Left cardiac atrium (tissue), 4 donors: ENCODE measurements at places on chromosomes 4 and X. TPM values are rescaled to one million over a fixed set of nuclear protein-coding genes. Genes with fewer than 3 reads are reported as not detected.
A peak's percentile ranks its signal among the peaks of the same experiment; 100 is the strongest.

The TIGD4 gene
- 0.10 TPM for total RNA-seq

The MAOB gene
- total RNA-seq = 98.1 TPM

The TXK gene
- 0.62 TPM for total RNA-seq

The SLBP gene
- 18.2 TPM for total RNA-seq

The TAF7L gene
- not detected for total RNA-seq

The PDGFC gene
- total RNA-seq = 18.5 TPM

The DKK2 gene
- total RNA-seq = 0.88 TPM

The TASL gene
- total RNA-seq = 0.55 TPM

The BGN gene
- total RNA-seq = 96.0 TPM

The ZCCHC12 gene
- not detected for total RNA-seq

The GABRE gene
- total RNA-seq = 14.7 TPM

The RIPPLY1 gene
- total RNA-seq = not detected

The PLAC1 gene
- total RNA-seq = not detected

The PWWP3B gene
- total RNA-seq = 4.4 TPM

DNA sequence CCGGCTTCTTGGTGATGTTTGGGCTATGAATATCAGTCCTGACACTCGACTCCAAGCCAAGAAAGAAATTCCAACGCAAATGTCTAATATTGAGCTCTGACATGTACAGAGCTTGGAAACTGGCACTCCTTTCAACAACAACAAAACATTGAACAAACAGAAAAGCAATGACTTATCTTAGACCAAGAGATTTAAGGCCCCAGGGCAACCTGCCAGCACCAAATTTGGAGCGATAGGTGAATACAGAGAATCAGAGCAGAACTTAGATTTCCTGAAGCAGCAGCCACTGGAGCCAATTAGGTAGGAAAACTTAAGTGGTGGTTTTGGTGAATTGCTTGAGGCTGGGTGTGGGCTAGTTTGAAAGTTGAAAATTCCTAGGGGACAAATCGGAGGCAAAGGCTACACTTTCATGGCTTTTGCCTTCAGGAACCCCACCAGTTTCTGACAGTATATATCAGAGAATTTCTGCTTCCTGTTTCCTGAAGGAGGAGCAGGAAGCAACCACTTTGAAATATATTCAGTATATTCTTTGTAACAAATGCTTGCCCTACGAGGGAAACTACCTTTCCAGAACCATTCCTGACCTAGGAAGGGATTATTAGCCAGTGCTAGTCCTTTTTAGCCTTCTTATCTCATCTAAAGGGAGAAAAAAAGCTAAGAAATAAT is 10.1 kb upstream of the FMR1 start:
- DNase-seq = no peak

GRCh38 chrX:125622899-125623298 is 303.2 kb downstream of the TEX13C start:
- DNase-seq = no peak

DNA sequence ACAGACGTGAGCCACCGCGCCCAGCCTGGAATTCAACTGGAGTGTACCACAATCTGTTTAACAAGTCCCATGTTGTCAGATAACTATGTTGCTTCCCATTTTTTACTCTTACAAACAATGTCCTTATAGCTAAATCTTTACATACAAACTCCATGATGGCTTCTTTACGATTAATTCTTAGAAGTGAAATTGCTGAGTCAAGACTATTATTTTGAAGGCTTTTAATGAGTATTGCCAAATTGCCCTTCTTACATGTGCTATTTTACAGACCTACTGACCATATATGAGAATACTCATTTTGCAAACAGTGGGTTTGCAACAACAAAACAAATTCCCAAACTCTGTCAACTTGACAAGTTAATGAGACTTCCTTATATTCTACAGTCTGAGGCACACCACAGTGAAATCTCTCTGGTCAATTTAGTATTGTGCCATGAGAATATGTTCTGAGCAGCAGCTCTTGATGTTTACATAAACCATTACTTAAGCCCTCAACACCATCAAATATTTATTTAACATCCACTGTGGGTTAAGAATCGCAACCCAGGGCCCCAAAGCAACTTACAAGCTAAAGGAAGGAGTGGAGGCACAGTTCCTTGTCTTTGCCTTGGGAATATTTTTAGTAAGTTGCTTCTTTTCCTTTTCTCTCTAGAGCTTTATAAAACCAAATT is 128.5 kb downstream of the SPRY1 start:
- DNase-seq = no peak

- no peak for DNase-seq
Measured at GRCh38 chrX:40474205-40474626, 106.6 kb upstream of the ATP6AP2 start.

GRCh38 chr4:153832720-153833287 is 43.9 kb upstream of the SFRP2 start:
- no peak for DNase-seq

GRCh38 chr4:100517864-100518341 is at the start of gene EMCN:
EMCN (minus strand) TSS chr4:100518022; CDS start chr4:100517914, 108 bp downstream.
- peak; percentile 41 for DNase-seq

DNA sequence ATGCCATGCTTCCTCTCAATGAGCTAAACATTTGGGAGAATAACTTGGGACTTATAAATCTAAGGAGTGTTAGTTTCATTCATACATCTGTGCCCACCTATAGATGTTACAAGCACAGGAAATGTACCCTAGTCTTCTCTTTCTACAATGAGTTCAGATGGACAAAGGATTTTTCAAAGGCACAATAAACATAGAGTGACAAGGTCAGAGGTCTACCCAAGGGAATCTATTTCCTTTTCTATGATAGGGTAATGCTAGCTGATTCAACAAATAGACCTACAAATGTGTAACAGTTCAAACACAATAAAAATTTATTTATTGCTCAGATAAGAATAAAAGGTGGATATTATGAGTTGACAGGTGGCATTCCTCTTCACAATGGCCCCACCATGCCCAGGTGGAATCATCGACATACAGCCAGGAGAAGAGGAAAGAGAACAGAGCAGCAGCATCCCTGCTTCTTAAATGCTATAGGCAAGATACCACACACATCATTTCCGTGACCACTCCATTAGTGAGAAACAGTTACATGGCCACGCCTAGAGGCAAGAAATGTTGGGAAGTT is 421.8 kb downstream of the HNRNPD start:
- DNase-seq = no peak

DNA sequence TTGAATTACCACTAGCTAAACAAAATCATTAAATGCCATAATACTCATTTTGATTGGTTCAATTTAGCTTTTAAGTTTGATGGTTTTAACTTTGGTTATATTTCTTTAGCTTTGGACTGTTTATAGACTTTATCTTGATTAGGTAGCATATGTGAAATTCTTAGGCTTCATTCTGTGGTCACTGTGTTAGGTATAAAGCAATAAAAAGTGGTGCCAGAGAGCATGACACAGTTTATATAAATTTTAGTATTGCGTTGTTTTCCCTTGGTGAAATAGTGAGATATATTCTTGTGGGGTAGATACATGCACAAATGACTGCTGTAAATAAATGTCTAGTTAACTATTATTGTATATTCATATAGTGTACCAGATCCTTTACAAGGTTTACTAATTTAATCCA is 474.2 kb upstream of the GRID2 start:
- no peak for DNase-seq

DNA sequence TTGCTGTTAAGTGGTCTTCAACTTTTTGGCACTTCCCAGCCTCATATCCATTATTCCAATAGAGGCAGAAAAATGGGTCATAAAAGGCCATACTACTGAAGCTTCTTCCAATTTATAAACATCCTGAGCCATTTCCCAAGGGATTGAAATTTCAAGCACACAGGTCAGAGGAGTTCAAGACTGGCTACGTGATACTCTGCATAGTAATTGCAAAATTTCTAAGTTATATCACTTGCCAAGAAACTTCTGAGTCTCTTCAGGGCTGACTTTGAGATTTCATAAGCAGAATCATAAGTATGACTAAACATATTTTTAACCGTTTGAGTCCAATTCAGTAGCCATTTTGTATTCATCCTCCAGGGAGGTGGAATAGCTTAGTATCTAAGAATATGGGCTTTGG is 75.6 kb upstream of the RXFP1 start:
- DNase-seq = no peak

- no peak for DNase-seq
Measured at GRCh38 chr4:158750379-158750778, 18.4 kb upstream of the FNIP2 start.

DNA sequence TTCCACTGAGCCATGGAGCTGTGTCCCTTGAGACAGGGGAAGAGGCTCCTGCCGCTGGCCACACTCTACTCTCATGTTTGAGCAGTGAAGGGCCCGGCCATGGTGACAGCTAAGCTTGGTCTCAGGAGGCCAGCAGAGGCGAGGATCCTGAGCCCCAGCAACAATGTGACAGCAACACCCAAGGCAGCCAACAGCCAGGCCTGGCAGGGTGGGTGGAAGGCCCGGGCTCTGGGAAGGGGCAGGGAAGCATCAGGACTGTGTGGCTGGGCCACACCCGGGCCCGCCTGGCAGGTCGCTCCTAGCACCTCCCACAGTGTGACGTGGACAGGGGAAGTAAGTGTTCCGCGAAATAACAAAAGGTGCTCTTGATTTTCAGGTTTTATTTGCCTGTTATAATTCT is 24.8 kb downstream of the L1CAM start:
- no peak for DNase-seq

- peak; percentile 28 for DNase-seq
Measured at GRCh38 chr4:152535360-152535902, 461 bp downstream of the FBXW7 start.

DNA sequence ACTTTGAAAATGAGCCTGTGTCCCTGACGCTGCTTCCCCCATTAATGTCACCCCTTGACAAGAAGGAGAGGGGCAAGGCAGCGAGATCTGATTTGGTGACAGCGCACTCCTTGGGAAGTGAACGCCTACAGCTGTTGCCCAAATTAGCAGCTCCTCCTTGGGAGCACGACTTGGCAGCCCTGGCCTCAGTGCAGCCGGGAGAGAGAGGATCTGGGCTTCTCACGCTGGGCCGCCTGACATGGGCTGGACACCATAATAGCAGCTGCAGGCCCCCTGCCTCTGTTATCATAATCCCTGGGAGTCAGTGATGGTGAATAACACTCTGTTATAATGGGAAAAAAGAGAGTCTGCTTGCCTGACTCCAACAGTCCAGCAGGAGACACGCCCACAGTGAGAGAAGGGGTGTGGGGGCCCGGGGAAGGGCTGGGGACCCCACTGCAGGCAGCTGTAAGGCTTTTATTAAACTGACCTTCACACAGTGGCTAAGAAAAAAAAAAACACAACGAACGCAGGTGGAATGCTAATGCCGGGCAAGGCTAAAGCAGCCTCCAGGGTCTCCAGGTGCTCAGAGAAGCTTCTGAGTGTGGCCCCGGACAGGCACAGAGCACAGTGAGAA is 73.3 kb downstream of the PSAPL1 start:
- peak; percentile 40 for DNase-seq

DNA sequence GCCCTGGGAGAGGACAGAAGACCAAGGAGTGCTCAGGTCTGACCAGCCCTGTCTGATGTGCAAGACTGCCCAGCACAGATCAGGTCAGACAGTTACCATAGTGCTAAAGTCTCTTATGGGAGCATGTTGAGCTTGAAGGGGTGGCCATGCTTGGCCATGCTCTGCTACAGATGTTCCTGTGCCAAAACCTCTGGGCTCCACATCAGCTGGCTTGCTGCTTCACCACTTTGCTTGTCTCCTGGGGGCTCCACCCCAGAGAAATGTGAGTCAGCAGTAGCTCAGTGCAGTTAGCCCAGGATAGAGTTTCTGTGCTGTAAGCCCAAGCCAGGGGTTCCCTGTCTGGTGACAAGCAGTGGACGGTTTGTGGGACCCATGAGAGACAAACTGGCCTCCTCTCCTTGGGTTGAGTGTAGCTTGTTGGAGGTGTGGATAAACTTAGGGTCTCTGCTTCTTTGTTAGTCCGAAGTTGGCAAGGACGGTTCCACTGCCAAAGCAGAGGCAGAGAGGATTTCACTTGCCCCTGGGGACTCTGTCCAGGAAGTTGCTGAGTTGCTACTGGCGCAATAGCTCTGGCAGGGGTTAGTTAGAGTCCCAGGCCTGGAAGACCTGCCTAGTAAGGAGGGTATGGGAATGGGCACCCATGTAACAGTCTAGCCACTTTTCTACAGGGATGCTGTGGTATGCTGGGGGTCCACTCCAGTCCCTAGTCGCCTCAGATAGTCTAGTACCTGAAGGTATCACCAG is 8.7 kb upstream of the TMSB15C start:
- DNase-seq = peak; percentile 10

GRCh38 chr4:65383589-65384305 is 286.5 kb downstream of the EPHA5 start:
- DNase-seq = no peak

DNA sequence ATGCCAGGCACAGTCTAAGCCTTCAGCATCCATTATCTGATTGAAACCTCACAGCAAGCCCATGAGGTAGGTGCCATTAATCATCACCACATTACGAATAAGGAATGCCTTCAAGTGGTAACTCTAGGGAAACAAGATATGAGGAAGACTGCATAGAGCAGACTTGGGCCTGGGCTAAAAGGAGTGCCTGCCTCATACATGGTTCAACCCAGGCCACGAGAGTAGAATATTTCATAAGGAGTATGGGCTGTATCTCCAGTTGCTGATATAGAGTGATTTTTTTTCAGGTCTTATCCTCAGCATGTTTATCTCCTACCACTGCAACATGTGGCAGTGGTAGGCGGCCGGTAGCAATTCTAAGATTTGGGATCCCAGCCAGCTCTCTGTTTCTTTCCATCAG is 51.7 kb downstream of the ATP11C start:
- no peak for DNase-seq

- DNase-seq = no peak
Measured at GRCh38 chrX:23185951-23186350, 148.7 kb upstream of the PTCHD1 start.

- DNase-seq = no peak
Measured at GRCh38 chrX:101745046-101745445, 85.4 kb upstream of the ARMCX2 start.

- no peak for DNase-seq
Measured at GRCh38 chr4:4818415-4819212, 40.9 kb upstream of the MSX1 start.

GRCh38 chr4:98556451-98556850 is 102.0 kb downstream of the TSPAN5 start:
- DNase-seq = no peak
